T-helper 2 cell (primary cell): ENCODE measurements at places on chromosomes 3 and 15.

DNA sequence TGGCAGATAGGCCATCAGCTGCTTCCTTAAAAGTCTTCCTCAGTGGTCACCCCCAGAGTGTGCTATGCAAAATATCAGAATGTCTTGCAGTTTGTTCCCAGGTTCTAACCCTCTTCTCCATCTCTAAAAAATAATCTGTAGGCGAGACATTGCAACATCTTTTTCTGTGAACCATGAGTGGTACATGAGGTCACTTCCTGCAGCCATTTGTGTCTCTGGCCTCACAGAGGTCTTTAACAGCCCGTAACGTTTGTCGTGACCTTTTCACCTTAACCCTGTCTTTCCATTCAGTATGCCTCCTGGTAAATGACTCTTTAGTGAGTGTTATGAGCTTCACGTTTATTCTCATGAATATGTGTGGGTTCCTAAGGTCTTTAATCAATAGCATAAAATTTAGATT lies 145.4 kb downstream of the KLHL25 start:
- no peak for DNase-seq

DNA sequence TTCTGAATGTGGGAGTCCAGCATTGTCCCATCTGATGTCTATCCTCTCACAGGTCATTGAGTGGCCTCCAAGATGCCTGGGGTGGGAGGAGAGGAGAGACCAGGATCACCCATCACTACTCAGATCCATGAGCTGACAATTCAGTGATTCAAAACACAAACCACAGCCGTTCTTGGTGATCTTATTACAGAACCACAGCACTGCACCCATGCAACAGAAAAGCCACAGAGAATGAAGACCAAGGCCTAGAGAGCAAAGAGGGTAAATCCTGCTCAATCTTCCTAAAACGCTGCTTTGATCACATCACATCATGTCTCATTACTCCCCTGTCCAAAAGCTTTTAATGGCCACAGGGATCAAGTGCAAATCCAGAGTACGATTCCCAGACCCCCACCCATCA lies 23.5 kb downstream of the ANP32A start:
- no peak for DNase-seq

GRCh38 chr3:71010726-71011455 lies 572.6 kb downstream of the FOXP1 start:
- DNase-seq = peak; percentile 11

- no peak for DNase-seq
Observed at GRCh38 chr3:179376474-179376873, 29.0 kb downstream of the MFN1 start.

DNA sequence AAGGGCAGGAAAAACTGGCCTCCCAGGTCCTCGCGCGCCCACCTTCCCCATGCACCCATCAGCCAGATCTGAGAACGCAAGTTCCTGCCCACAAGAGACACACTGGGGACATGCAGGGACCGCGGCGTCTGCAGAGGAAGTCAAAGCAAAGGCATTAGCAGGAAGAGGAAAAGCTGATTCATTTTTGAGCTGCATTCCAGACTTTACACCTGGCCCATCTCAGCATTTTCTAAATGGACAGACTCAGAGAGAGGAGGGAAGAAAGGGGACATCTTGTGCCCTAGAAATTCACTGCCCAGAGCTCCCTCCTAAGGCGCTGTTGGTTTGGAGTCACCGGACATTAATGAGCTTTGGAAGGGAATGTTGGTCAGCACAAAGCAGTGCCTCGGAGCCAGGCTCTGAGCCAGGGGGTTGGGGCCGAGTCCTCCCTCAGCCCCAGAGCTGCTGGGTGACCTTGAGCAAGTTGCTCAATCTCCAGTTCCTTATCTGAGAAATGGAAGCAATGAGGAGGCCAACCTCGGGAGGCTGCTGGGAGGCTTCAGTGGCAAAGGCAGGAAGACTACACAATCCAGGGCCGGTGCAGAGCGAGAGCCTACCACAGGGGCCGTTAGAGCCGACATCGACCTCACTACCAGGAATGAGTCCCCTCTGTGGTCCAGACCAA lies 150.5 kb upstream of the IQSEC1 start:
- DNase-seq = no peak

DNA sequence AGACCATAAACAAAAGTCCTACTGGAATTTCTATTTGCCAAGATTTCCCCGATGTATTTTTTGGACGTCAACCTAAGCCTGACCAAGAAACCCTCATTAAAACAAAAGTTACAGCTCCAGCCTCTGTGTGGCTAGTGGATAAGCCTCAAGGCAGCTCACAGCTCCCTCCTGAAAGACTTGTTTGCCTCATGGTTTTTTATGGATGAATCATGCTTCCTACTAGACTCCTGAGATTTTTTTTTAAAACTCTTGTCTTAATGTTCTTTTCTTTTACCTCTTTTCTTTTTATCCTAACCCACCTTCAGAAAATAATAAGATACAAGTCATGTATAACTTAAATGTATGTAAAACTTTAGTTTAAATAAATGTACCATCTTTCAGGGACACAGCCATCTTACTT lies 52.4 kb downstream of the SUCNR1 start:
- DNase-seq = no peak

DNA sequence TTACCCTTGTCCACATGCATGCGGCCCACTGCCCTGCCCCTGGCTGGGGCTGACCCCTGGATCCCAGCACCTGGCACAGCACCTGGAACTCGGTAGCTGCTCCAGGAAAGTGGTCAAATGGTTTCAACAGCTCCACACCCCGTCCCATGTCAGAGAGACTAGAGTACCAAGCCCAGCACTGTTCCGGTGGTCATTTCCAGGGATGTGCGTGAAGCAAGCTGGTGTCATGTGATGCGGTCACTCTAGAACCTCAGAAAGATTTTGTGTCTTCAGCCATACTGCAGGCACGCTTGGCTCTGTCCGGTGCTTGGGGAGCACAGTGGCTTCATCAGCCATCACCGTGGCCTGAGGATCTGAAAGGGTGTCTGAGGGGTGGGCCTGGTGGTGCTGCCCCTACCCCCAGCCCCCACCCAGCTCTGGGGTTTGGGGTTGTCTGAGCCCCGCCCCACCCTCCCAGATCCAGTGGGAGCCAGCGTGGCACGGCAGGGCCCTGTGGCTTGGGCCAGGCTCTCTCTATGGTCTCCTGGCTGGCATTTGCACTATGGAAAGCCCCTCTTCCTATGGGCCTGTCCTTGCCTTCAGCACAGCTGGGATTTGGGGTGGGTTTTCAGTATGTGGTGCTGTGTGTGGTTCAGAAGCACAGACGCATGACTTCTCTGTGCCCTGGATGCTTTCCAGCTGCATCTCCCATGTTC lies 15.3 kb downstream of the APBA2 start:
- no peak for DNase-seq

DNA sequence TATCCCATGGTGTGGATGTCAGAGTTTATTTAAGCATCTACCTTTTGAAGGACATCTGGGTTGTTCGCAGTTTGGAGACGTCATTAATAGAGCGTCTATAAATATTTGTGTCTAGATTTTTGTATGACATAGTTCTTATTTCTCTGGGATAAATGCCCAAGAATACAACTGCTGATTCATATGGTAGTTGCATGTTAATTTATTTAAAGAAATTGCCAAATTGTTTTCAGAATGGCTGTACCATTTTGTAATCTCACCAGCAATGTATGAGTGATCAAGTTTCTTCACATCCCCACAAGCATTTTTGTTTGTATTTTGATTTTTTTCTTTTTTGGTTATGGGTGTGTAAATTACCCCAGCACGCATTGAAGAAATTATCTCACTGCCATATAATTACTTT lies 656.9 kb downstream of the NTRK3 start:
- no peak for DNase-seq

GRCh38 chr3:71564361-71564760 lies 19.2 kb downstream of the FOXP1 start:
- no peak for DNase-seq

- no peak for DNase-seq
Observed at GRCh38 chr3:148510116-148510515, 187.6 kb upstream of the AGTR1 start.

- DNase-seq = no peak
Observed at GRCh38 chr15:53591041-53591440, 168.4 kb downstream of the WDR72 start.

GRCh38 chr3:11447584-11448200 lies 175.5 kb downstream of the ATG7 start:
- no peak for DNase-seq

- no peak for DNase-seq
Observed at GRCh38 chr3:76178412-76178811, 393.1 kb upstream of the ZNF717 start.

GRCh38 chr3:7659079-7659478 lies 798.2 kb downstream of the GRM7 start:
- no peak for DNase-seq

DNA sequence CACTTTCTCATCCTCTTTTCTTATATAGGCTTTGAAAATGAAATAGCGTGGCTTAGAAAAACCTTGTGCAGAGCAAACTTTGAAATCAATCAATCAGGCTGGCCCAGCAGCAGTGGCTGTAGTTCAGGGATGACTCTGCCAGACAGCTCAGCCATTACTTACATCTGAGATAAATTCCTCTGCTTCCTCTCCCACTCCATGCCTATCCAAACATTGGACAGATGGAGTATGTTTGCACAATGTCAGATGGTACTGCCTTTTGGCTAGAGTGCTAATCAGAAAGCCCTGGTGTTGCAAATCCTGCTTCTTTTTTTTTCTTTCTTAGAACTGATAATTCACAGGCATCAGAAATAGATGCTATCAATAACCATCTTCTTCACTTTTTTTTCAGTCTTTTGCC lies 1065.1 kb downstream of the AGBL1 start:
- DNase-seq = no peak

- no peak for DNase-seq
Observed at GRCh38 chr3:177968891-177969290, 567.3 kb upstream of the KCNMB2 start.

GRCh38 chr3:82814660-82815059 lies 1053.2 kb upstream of the GBE1 start:
- no peak for DNase-seq

DNA sequence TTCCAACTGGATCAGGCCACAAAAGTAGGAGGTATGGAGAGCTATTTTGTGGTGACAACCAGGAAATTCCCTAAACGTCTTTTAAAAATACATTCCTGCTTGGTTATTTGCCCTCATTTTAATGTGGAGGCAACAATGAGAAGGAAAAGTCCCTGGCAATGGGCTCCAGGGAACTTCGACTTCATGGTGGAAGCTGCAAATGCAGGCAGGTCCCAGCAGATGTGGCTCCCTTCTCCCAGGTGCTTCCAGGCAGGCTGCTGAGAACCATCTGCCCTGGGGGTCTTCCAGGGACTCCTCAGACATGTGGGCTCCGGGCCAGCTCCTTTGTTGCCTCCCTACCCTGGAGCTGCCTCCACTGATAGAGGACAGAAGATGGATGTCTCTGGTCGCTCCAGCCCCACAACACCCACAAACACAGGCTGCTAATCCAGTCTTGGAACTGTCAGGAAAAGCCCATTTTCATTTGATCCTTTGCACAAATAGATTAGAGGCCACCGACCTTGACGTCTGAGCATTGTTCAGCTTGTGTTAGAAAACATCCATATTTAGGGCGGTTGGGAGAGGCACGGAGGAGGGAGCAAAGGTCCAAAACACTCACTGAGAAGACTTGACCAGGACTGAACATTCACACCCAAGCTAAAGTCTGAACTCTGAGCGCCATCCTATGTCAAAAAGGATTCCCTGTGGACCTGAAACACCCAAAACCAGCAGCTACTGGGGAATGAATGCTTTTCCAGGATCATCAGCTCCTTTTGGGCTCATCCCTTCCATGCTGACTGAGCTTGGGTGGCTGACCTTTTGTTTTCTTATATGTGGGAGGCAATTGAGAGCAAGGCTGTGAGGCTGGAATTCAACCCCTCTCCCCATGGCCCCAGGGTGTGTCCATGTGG lies 30.2 kb upstream of the SLCO2A1 start:
- no peak for DNase-seq
